EH (cell line): ENCODE measurements at places on chromosomes 5 and 9.

- DNase-seq, result no peak
Measured at GRCh38 chr5:91643797-91644196, 260.7 kb upstream of the ARRDC3 start.

- peak; percentile 12 for DNase-seq
Measured at GRCh38 chr9:34589636-34590380, at the start of gene CNTFR. TSS of gene CNTFR (minus strand) at chr9:34589724. CDS start at chr9:34568981, 20,743 bp downstream.

DNA sequence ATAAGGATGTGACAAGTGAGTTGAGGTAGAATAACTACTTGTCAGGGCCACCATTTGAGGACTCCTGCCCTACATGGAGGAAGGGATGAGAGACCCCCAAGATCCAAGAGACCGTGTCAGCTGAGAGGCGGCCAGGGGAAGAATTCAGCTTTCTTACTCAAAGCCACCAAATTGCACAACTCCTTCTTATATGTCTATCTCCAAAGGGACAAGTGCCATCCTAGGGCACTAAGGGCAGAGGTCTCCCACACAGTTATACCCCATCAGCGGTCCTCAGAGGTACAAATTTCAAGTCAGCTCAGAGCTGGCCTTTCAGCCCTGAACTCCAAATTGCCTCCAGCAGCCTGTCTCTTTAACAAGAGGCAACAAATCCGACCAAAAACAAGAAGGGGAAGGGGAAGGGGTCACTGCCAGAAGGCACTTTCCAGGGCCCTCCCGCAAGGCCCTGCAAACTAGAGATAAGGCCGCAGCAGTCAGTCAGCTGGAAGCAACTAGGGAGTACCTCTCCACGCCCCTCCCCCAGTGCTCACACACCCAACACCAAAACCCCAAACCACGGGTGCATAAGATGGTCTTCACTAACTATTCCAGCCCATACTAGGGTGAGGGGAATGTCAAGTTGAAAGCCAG is 6.1 kb upstream of the STOML2 start:
- no peak for DNase-seq

GRCh38 chr5:41371738-41372137 is 138.7 kb downstream of the PLCXD3 start:
- peak; percentile 84 for DNase-seq

DNA sequence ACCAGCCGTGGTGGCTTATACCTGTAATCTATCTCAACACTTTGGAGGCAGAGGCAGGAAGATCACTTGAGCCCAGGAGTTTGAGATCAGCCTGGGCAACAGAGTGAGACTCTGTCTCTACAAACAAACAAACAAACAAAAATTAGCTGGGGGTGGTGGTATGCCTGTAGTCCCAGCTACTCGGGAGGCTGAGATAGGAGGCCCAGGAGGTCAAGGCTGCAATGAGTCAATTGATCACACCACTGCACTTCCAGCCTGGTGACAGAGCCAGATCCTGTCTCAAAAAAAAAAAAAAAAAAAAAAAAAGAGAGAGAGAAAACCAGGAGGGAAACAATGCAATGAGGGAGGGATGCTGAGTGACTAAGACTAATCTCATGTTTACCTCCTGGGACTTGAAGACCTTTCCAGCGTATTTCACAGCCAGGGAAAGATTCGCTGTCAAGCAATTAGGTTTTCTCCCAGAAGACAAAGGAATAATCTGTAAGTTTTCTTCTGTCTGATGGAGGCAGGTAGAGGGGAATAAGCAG is 51.1 kb upstream of the MIER3 start:
- no peak for DNase-seq

GRCh38 chr9:115989831-115990230 is 163.8 kb upstream of the PAPPA start:
- DNase-seq, result peak; percentile 48

DNA sequence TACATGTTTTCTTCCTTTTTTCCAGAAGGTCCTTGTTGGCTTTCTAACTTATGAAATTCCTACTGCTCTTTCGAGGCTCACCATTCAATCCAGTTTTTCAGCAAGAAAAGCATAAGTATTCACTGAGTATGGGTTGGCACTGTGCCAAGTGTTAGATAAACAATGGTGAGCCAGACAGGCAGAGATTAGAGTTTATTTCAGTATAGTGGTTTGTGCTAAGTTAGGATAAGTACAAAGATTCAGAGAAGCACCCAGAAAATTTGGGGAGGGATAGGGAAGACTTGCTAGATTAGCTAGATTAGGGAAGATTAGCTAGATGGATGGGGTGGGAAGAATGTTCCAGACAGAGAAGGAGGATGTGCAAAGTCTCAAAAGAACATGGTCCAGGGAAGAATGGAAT is 122.9 kb downstream of the OXCT1 start:
- peak; percentile 50 for DNase-seq
